Fibroblast of lung (primary cell): ENCODE measurements at places on chromosomes 12 and 14.

GRCh38 chr12:92156704-92157395, 11.2 kb upstream of the BTG1 start:
- DNase-seq, result no peak

- no peak for DNase-seq
Measured at GRCh38 chr12:22366181-22366580, 31.7 kb upstream of the ST8SIA1 start.

GRCh38 chr12:114371250-114371649, 34.7 kb downstream of the TBX5 start:
- no peak for DNase-seq

DNA sequence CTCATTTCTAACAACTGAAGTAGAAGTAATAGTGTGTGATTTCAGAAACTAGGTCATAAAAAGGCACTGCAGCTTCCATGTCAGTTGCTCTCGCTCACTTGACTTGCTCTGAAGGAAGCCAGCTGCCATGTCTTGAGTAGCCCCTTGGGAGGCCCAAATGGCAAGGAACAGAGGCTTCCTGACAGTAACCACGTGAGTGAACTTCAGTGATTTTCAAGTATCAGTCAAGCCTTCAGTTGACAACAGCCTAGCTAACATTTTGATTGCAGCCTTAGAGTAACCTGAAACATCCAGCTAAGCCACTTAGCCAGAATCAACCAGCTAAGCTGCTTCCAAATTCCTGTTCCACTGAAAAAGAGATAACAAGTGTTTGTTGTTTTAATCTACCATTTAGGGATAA, 26.7 kb downstream of the TOGARAM1 start:
- DNase-seq, result no peak

DNA sequence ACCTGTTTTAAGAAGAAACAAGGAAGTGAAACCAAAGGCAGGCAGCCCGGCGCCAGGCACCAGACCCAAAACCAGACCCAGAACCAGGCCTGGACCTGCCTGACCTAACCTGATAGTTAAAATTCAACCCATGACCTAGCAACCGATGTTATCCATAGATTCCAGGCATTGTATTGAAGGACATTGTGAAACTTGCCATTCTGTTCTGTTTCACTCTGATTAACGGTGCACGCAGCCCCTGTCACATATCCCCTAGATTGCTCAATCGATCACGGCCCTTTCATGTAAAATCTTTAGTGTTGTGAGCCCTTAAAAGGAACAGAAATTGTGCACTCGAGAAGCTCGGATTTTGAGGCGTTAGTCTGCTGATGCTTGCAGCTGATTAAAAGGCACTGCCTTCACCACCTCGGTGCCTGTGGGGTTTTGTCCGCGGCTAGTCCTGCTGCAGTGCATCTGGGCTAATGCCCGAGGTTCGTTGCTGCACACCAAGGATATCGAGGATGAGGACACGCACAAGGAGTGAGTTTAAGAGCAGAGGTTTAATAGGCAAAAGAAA, 262.5 kb upstream of the TMEM132C start:
- no peak for DNase-seq

DNA sequence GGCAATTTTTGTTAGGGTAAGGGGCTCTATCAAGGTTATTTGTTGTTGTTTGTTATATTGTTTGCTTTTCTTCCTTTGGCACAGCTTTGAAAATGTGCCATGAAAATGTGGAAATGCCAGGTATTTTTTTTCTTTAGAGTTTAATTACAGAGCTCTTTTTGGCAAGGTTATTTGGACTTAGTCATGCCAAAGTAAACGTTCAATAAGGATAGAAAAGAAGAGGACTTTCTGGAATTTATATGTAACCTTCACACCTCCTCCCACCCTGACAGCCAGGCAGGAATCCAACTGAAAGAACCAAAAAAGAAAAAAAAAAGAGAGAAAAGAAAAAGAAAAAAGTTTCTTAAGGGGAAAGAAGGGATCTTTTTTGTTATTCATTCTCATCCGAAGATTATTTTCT, 217.8 kb downstream of the KITLG start:
- DNase-seq, result no peak

DNA sequence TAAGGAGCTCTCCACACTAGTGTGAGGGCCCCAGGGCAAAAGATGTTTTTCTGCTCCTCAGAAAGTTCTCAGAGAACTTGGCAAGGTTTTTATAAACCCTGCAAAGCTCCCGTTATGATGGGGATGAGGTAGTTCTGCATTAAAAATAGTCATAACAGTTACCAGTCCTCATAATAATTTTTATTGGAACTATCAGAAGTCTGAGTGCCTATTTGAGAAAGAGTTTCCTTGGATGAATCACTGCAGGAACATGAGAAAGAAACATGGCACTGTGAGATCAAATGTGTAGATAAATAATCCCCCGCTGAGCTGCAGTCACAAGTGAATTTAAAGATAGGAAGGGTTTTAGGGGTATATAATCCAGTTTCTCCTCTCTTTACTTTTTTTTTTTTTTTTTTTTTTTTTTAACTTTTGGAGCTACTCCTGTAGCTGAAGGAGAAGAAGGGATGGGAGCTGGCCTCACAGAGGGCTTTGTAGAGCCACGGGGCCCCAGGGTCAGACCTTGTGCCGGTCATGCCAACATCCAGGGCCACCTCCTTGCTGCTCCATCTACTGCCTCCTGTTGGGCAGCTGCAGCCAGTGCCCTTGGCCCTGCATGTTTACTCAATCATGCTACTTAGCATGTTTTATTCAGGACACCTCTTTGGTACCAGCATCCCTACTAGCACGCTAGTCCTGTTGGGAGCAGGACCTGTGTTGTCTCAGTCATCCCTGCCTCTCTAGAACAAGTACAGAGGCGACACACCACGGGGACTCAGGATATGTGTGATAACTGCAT, 39.5 kb downstream of the EVL start:
- DNase-seq, result peak; percentile 56

GRCh38 chr14:61661471-61662400, 33.6 kb upstream of the HIF1A start:
- DNase-seq, result peak; percentile 84

DNA sequence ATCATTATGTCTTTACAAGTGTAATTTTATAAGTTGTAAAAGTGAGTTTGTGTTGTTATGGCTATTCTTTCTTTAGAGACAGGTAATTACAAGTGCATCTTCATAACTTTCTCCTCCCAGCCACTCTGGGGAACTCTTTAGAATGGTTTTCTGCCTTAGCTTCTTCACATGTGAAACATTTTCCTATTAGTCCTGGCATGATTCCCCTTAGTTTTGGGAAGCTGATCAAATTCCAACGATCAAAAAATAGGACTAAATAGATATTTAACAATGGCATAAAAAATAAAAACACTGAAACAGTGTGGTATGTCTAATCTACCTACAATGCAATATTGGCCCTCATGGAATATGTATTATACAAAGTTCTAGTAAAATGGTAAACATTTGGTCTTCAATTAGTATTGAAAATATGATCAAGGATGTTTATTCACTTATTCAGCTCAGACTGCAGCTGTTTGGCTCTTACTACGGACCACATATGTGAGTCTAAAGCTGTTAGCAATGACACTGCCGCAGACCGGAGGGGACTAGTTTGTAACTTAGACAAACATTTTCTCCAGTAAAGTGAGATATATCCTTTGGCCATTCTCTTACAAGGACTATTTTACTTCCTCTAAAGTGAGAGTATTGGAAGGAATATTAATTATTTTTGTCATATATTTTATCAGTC, 890.8 kb upstream of the USP15 start:
- no peak for DNase-seq

- DNase-seq, result no peak
Measured at GRCh38 chr12:106049546-106049945, 89.2 kb downstream of the NUAK1 start.

GRCh38 chr14:99672506-99673304, 11.4 kb upstream of the CYP46A1 start:
- DNase-seq, result no peak

DNA sequence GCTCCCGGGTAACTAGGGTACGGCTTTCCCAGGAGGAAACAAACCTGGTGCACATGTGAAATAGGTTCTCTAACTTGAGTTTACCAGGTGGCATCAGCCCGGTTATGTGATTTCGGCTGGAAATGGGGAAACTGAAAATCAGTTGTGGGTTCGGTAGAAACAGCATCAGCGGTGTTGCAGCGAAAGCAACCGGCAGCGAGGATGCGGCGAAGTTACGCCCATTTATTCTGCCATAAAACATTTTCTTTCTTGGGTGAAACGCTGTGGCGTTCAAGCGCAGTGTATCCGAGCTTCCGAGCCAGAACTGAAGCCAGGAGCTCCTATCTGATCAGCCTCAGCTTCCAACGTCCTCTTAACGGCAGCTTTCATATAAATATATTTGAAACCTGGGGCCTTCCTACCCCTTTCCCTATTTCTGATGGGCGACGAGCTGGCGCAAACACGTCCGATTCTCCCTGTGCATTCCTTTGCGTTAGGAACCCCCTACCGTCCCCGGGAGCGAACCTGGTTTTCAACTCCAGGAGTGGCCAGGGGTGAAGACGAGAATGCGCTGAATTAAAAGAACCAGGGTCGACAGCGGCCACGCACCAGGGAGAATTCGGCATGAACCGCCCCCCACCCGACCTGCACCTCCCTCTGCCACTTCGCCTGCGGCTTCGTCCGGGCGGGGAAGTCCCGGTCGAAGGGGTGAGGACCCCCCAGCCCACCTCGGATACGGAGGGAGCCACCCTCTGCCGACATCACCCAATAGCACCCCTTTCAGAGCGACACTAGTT, 1.6 kb downstream of the DPF3 start:
- DNase-seq, result peak; percentile 46

DNA sequence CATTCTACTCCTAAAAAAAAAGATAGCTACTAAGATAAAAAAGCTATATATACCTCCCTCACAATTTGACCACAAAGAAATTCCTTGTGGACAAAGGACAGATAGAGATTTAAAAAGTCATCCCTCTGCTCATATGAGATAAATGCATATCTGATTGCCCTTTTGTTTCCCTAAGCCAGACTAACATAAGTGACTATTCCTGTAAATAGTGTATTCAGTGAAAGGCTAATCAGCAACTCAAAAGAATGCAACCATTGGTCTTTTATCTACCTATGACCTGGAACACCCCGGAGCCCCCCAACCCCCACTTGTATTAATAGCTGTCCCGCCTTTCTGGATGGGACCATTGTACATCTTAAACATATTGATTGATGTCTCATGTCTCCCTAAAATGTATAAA, 6.3 kb upstream of the TMPO start:
- DNase-seq, result no peak

DNA sequence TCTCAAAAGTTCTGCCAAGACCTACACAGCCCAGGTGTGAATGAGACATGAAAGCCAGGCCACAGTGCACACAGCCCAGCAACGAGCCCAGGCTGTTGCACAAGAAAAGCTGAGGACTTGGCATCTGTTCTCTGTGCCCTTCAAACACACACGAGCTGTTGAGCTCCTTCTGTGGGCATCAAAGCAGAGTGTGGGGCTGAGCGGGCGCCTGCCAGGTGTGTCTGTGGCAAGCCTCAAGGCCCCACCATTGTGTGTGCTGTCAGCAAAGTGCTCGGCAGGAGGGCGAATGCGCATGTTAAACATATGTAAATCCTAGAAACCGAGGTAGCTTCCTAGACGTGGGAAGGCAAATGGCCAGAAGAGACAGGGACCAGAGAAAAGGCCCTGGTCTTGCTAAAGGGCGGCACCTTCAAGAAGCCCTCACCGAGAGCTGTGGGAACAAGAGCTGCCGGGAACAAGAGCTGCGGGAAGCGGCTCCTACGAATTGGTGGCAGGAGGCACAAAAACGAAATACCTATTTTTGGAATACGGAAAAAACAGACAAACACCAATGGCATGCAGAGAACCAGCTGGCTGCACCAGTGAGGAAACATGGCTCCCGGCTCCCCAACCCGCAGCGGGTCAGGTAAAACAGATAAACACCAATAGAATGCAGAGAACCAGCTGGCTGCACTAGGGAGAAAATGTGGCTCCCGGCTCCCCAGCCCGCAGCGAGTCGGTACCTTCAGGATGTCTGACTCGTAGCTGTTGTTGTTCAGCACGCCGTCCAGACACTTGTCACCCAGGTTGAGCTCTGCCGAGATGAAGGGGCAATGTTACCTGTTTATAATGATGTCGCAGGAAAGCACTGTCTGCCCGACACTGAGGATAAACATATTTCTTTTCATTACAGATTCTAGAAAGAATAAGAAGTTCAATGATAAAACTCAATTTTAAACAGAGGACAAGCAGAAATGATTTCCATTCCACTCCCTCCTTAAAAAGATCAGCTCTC, 19.0 kb upstream of the GOLGA3 start:
- no peak for DNase-seq

GRCh38 chr14:30753452-30753851, 120.9 kb upstream of the COCH start:
- no peak for DNase-seq

- DNase-seq, result no peak
Measured at GRCh38 chr12:14156606-14157005, 175.2 kb upstream of the GRIN2B start.

GRCh38 chr12:103833095-103833775, 7.8 kb downstream of the NT5DC3 start:
- peak; percentile 50 for DNase-seq

- no peak for DNase-seq
Measured at GRCh38 chr12:31272607-31273225, 53.2 kb downstream of the SINHCAF start.

DNA sequence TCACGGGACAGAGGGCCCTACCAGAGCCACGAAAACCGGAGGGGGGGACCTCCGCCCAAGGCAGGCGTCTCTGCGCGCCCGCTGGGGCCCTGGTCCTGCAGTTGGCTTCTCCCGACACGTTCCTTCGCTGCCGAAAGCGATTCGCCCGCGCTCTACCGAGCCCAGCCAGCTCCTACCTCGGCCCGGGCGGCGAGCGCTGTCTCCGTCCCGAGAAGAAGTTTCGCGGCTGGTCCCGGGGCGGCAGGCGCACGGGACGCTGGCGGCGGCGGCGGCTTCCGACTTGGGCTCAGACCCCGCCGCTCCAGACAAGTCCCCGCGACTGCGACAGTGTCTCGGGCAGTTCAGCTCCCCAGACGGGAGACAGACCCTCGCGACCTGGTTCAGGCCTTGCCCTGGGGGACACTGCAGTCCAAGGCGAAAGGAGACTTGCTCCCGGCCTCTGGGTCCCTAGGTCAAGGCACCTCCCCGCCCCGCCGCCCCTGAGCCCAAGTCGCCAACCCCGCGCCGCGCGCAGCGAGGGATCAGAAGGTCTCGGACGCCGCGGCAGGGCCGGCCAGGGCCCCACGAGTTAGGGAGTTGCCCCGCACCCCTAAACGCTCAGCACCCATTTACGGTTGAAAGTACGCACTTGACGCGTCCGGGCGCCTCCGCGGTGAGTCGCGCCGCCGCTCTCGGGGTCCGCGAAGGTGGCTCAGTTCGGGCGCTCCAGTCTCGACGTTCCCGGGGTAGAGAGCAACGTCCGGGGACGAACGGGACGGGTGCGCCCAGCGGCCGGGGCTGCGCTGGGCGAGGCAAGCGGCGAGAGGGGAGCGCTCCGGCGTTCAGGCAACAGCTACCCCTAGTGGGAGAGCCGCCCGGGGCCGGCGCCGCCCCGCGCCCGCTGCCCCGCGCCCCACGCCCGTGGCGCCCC, 1.4 kb upstream of the DIO3 start:
- peak; percentile 35 for DNase-seq
